Camera-type eye (tissue), 1 donor: ENCODE measurements at places on chromosomes 16 and 17. TPM values are rescaled to one million over a fixed set of nuclear protein-coding genes. Genes with fewer than 3 reads are reported as not detected.

SLC16A6 gene
- 8.7 TPM for total RNA-seq

OR3A3 gene
- total RNA-seq: not detected

DPEP2 gene
- 1.3 TPM for total RNA-seq

CRAMP1 gene
- total RNA-seq: 17.8 TPM

HYDIN gene
- total RNA-seq: 21.1 TPM

PDF gene
- 18.0 TPM for total RNA-seq

CEP295NL gene
- 11.7 TPM for total RNA-seq

NPIPB6 gene
- total RNA-seq: 11.4 TPM

MFAP4 gene
- 84.2 TPM for total RNA-seq

C16orf92 gene
- not detected for total RNA-seq

NETO2 gene
- total RNA-seq: 21.6 TPM

CYTH1 gene
- 86.8 TPM for total RNA-seq

CCDC144A gene
- total RNA-seq: 8.4 TPM

ICAM2 gene
- total RNA-seq: 21.7 TPM

TNFRSF12A gene
- total RNA-seq: 10.3 TPM

CBLN1 gene
- 6.8 TPM for total RNA-seq

SOX8 gene
- 58.4 TPM for total RNA-seq

HIGD1B gene
- not detected for total RNA-seq

MEIOB gene
- 0.60 TPM for total RNA-seq

NUPR1 gene
- total RNA-seq: 2.5 TPM

SEPTIN12 gene
- not detected for total RNA-seq

OTOA gene
- 0.22 TPM for total RNA-seq

SLC12A4 gene
- total RNA-seq: 75.7 TPM

TPSG1 gene
- not detected for total RNA-seq

SIRT7 gene
- 13.4 TPM for total RNA-seq

VTN gene
- 7.7 TPM for total RNA-seq

PLA2G15 gene
- 18.0 TPM for total RNA-seq

PRAC2 gene
- total RNA-seq: not detected

LSM12 gene
- total RNA-seq: 23.1 TPM
